ENCODE measurements at places on chromosomes 4 and X. TPM values are rescaled to one million over a fixed set of nuclear protein-coding genes. Genes with fewer than 3 reads are reported as not detected.

- no peak overlapping the region for H3K4me3 ChIP-seq
- DNase-seq: no peak
- H3K27ac ChIP-seq: no peak overlapping the region
- no peaks in the 10 kb centered on the region for H3K4me1 ChIP-seq
- no peaks in the 10 kb centered on the region for H3K27me3 ChIP-seq
- no peaks in the 10 kb centered on the region for H3K36me3 ChIP-seq
These were observed 103.2 kb downstream of the ENPP6 start for GRCh38 chr4:184114431-184114830.

DNA sequence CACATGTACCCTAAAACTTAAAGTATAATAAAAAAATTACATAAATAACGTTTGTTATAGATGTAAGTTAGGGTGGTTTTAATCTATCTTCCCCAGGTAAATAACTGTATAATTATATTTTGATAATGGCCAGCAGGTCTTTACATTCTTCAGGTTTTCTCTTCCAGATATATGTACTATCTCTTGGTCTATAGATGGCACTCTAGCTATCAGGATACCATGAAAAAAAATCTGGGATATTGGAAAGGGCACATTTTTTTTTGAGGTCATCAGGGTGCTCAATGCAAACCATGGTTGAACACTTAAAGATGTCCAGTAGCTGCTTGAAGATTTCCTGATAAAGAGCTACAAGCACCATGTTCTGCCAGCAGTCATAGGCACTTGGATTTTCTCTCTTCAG lies 15.6 kb upstream of the ADH4 start:
- peaks cover 2% of the 10 kb centered on the region for H3K4me1 ChIP-seq
- no peak overlapping the region for H3K27ac ChIP-seq
- DNase-seq: no peak
- H3K36me3 ChIP-seq: no peaks in the 10 kb centered on the region

- H3K4me3 ChIP-seq: no peak overlapping the region
- peaks cover 3% of the 10 kb centered on the region for H3K27me3 ChIP-seq
- H3K27ac ChIP-seq: no peak overlapping the region
- H3K36me3 ChIP-seq: no peaks in the 10 kb centered on the region
- no peak for DNase-seq
- no peaks in the 10 kb centered on the region for H3K4me1 ChIP-seq
These were observed 33.0 kb downstream of the ARHGAP6 start for GRCh38 chrX:11632732-11633131.

The ASMT gene
- polyA plus RNA-seq: not detected
